ENCODE measurements at places on chromosomes 12 and 14.

DNA sequence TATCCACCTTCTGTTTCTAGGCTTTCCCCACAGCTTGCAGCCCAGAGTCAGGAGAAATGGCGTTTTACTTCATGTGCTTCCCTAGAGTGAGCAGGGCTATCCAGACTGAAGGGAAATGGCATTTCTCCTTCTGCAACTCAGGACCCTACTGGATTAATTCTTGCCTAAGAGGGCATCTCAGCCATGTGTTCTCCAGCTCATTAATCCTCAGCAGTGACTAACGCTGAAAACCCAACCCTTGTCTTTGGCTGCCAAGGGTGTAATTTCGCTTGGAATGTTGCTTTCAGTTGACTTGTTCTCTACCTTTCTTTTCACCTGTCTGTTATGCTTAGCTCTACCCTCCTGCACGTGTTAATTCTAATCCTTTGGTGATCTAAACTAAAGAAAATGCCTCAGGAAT is 21.0 kb upstream of the EMP1 start:
- no peak for DNase-seq

GRCh38 chr12:28248555-28249145 is 58.4 kb downstream of the CCDC91 start:
- no peak for DNase-seq

DNA sequence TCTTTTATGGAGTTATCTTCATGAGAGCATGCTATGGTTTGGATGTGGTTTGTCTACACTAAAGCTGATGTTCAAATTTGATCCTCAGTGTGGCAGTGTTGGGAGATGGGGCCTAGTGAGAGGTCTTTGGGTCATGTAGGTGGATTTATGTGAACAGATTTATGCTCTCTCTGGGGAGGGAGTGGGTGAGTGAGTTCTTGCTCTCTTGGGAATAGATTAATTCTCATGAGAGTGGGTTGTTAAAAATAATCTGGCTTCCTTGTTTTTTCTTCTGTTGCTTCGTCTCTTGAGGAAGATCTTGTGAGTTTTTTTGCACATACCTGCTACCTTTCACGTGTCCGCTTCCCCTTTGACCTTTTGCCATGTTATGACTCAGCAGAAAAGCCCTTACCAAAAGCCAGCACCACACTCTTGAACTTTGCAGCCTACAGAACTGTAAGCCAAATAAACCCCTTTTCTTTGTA is 20.5 kb downstream of the DERA start:
- DNase-seq: no peak

DNA sequence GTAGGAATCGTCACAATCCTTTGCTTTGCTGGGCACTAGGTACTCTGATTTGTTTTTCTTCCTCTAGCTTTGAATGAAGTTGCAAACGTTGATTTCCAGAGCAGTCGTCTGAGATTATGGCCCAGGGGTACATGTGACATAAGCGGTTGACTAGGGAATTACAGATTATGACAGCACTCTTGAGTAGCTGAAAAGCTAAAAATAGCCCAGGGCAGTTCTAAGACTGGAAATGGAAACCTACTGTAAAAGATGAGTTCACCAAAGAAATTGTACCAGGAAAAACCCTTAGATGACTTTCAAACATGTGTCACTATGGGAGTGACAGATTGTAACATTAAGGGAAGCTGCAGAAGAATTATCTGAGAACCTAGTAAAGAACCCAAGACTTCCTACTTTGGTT is 108.5 kb downstream of the ANO6 start:
- no peak for DNase-seq

DNA sequence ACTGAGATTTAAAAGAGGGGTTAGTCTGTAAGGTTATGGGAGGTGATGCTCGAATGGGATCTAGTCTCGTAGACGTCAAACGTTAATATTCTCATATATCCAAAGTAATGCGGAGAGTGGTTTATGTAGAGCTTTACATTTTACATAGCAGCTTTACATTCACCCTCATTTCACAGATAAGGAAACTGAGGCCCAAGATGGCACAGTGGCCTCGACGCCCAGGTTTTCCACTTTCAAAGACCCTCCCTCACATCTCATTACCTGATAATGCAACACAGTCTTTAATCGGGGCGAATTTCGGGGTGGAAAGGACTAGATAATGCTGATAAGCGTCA is 450 bp upstream of the TDG start:
- no peak for DNase-seq

DNA sequence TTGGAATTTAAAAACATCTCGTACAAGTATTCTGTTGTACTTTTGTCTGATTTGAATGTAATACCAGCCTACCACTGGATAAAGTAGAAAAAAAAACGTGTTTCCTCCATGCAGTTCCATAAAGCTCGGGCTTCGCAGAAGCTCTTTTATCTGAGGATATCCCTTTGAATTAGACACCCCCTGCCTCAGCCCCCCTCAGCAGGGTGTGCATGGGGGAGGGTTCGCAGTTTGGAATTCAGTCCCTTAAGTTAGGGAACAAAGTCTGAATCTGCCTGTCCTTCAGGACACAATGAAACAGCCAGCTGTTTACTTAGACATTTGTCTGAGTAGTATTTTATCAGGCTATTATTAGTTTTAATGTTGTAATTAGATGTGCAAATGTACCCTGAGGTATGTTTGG is 234.0 kb upstream of the CAND1 start:
- DNase-seq: no peak

DNA sequence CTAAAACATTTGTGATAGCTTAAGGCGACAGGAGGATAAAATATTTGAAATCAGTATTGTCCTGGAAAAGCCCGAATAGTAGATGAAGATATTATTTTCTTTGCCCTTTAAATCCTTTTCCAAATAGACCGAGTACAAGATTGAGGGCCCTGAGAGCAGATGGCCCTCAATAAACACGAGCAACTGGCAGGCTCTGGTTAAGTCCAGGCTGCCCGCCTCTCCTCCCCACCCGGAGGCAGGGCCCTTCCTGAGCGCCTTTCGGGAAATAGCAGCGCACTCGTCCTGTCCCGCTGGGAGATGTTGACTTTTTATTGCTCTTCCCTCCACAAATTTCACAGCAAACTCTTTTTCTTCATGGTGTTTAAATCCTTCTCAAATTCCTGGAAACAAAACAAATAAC is 50.8 kb upstream of the MAX start:
- DNase-seq: no peak

DNA sequence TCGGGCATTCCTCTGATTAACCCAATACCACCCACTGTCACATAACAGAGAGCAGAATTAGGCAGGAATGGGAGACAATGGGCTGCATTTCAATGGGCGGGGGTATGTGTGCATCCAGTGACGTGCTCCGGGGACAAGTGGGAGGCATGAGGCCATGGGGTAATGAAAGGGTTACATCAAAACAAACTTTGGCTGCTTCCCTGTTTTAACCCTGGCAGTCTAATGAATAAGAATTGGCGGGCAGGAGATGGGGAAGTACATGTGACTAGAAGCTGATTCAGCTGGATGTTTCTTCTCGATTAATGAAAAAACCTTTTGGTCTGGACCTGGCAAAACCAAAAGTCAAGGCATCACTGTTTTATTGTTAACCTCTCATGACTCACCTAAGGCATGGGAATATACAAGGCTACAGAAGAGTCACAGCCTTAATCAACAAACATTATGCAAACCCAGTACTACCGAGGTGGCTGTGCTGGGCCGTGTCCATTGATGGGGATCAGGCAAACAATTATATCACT is 44.2 kb downstream of the SOCS2 start:
- no peak for DNase-seq

GRCh38 chr12:16475521-16475920 is 128.1 kb downstream of the MGST1 start:
- DNase-seq: no peak

DNA sequence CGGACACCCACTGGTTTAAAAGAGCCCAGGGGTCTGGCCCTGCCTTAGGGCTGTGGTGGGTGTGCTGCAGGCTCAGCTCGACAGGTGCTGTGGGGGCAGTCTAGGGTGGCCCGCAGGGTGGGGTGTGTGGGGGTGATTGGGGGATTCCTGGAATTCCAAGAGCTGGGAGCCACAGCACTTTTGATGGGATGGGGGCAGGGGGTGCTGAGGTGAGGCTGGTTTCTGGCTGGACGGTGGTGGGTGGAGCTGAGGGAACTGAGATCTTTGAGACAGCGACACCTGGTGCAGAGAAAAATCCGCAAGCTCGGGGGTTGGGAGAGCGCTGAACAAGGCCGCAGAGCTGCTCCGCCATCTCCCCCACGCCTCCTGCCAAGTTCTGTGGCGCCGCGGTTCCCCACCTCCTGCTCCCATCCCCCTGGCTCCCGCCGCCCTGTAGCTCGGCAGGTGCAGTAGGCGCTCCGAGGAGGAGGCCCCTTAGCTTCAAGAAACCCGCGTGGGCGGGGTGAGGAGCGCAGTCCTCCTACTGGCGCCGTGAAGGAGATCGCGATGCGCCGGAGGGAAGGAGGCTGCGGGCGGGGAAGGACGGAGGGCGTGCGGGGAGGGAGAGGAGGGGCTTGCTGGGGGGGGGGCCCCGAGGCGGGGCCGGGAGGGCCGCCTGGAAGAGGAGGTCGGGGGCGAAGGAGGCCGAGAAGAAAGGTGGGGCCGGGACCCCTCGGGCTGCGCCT is 1.3 kb upstream of the TEDC1 start:
- peak; percentile 92 for DNase-seq

Measured in CD4-positive, alpha-beta T cell treated with Interleukin-4 for 1 hour (primary cell).